ENCODE measurements at places on chromosomes 6 and 20. TPM values are rescaled to one million over a fixed set of nuclear protein-coding genes. Genes with fewer than 3 reads are reported as not detected.

SLPI gene
- 11.8 TPM for total RNA-seq

OLIG3 gene
- total RNA-seq = not detected

SLC16A10 gene
- total RNA-seq = 0.56 TPM

BCAS1 gene
- 0.37 TPM for total RNA-seq

LAMP5 gene
- not detected for total RNA-seq

TCP11 gene
- not detected for total RNA-seq

SAMD5 gene
- 0.48 TPM for total RNA-seq

CDSN gene
- total RNA-seq = not detected

SSTR4 gene
- total RNA-seq = 0.12 TPM

FAM217A gene
- not detected for total RNA-seq

AGER gene
- total RNA-seq = 1.3 TPM

RPRD1B gene
- 25.7 TPM for total RNA-seq

Data from A549 treated with GW870086 at 1 μM for 4 hours (cell line).